ENCODE measurements at places on chromosomes 1 and 21.

- peak; percentile 69 for DNase-seq
Measured at GRCh38 chr1:24235921-24236788, 49.1 kb upstream of the IFNLR1 start.

- no peak for DNase-seq
Measured at GRCh38 chr1:248857201-248857600, 1.7 kb downstream of the ZNF692 start.

GRCh38 chr1:198444792-198445191, 95.7 kb downstream of the ATP6V1G3 start:
- DNase-seq = no peak

- no peak for DNase-seq
Measured at GRCh38 chr21:38921511-38922251, 116.0 kb downstream of the ETS2 start.

DNA sequence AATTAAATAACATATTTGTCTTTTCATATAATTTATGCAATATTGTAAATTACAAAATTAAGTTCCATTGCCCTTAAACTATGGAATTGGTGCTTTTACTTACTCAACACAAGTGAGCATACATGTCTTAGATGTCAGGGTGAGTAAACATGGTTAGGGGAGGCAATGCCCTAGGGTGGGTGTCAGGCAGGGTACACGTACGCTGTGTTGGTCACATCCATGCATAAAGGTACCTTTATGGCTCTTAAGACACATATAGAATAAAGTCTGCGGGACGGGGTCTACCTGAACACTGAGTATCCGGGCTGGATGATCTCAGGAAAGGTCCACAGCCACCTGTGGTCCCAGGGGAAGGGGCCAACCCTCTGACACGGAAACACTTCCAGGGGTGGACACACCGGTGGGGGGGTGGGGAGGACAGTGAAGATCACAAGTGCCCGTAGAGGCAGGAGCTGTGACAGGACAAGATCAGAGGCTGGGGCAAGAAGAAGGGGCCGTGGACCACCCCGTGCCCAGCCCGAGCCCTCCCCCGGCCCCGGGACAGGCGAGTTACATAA, 720 bp downstream of the LIN9 start:
- DNase-seq = no peak

DNA sequence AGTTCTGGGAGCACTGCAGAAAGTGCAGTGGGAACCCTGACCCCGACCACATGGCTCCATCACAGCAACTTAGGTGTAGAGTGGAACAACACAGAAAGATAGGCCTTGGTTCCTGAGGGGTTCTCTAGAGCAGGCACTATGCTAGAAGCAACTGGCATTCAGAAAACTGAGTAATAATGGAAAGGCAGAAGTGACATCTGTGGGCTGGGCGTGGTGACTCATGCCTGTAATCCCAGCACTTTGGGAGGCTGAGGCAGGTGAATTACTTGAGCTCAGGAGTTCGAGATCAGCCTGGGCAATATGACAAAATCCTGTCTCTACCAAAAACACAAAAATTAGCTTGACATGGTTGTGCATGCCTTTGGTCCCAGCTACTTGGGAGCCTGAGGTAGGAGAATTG, 5.3 kb downstream of the MRPS15 start:
- peak; percentile 65 for DNase-seq
